ENCODE measurements at places on chromosomes 2 and 18. TPM values are rescaled to one million over a fixed set of nuclear protein-coding genes. Genes with fewer than 3 reads are reported as not detected.

- no peak for DNase-seq
Measured at GRCh38 chr2:71505086-71505769, 51.9 kb downstream of the DYSF start.

- peak; percentile 44 for DNase-seq
Measured at GRCh38 chr2:39730685-39731302, 48.3 kb downstream of the THUMPD2 start.

DNA sequence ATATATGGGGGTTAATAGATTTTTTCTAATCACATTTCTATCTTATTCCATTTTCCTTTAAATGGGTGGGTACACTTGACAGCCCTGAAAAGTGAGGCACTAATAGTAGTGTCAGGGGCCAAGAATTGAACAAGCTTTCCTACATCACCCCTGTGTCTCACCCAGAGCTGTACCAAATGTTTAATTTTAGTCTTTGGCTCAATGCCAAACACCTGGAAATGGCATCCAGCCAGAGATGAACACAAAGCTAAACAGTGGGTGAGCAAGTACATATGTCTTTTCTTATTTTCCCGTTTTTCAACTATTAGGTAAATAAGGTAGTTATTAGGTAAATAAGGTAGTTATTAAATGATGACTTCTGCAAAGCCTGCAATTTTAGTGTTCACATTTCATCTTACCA lies 276.3 kb upstream of the ERBB4 start:
- DNase-seq, result no peak

DNA sequence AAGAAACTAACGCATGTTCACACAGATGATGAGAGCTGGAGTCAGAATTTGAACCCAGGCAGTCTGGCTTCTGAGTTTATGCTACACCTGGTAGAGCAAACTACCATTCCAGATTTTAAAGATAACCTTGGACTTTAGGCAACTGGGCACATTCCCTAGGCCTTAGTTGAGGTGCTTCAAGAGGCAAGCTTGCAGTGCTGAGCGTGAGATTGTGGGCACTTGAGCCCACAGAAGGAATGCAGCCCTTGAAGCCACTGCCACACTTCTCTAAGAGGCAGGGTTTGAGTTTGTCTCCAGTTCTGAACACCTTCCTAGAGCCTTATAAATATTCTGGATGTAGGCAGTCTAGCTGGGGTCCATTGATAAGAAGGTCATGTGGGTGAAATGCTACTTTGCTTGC lies 216.1 kb upstream of the SLC14A2 start:
- DNase-seq, result no peak

- DNase-seq, result peak; percentile 63
Measured at GRCh38 chr2:157460384-157460837, 16.5 kb upstream of the CYTIP start.

- no peak for DNase-seq
Measured at GRCh38 chr18:12049978-12050811, 43.4 kb upstream of the ANKRD62 start.

Gene PSMA8
- not detected for total RNA-seq

Gene SCYGR4
- total RNA-seq, result not detected

Gene SELENOI
- 20.3 TPM for total RNA-seq

Measured in RPMI7951 (cell line).